ENCODE measurements at places on chromosomes 12 and 14.

DNA sequence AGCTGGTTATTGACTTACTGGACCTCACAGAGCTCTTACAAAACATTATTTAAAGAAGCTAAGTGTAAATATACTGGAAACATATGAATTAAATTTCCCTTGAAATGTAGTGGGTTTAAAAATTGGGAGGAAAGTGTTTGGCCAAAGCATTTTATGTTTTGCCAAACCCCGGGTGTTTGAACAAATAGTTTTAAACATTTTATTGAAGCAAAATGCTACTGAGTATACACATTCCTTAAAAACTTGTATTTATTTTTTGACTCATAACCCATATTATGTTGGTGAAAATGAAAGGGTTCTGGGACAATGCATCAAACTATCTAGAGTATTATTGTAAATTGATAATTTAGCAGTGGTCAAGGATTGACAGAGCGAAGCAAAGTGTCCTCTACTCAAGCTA is 1048.5 kb downstream of the SLC6A15 start:
- DNase-seq, result no peak

DNA sequence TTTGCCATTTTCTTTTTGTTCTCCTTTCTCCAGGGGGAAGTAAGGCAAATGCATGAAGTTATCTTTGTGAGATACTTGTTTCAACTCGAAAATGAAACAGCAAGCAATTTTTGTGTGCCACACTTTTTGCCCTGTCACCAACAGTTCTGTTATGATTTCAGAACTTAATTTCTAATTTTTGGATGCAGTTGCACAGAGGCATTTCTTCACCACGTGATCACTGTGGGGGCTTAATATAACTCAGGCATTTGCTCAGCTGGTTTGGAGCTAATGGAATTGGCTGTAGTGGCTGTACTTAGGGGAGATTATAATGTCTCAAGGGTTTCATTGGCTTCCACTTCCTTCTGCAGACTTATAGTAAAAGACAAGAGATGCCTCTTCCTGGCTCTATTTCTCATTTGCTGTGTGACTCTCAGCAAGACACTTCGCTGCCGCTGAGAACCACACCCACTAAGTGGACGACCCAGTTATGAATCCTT is 452.4 kb downstream of the RAD51B start:
- no peak for DNase-seq

DNA sequence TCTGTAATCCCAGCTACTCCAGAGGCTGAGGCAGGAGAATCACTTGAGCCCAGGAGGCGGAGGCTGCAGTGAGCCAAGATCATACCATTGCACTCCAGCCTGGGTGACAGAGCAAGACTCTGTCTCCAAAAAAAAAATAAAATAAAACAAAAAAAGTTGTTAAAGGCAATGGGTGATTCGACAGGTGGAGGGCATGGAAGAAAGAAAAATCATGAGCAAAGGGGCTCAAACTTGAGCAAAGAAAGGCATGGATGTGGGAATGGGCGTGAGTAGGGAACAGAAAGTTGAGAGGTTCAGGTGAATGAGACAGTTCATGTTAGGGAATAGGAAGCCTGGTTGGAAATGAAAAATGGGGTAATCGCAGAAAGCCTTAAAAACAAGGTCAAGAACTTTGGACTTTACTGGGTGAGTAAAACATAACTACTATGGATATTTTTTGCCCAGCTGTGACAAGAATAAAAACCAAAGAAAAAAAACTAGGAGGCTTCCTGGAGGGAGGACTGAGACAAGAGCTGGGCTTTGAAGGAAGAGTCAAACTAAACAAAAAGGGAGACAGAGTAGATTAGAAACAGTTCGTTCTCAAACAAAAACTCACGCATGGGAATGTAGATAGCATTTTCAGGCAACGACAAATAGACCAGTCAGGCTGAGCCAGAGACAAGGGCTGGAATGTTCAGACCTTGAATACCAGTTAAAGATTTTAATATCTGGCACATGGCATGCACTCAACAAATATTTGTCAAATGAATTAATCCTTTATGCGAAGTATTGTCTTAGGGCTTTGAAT is 18.8 kb downstream of the PYM1 start:
- no peak for DNase-seq

GRCh38 chr12:123034022-123034541 is 53.6 kb downstream of the ARL6IP4 start:
- DNase-seq, result no peak

- no peak for DNase-seq
Measured at GRCh38 chr12:21925296-21925913, 15.8 kb downstream of the ABCC9 start.

DNA sequence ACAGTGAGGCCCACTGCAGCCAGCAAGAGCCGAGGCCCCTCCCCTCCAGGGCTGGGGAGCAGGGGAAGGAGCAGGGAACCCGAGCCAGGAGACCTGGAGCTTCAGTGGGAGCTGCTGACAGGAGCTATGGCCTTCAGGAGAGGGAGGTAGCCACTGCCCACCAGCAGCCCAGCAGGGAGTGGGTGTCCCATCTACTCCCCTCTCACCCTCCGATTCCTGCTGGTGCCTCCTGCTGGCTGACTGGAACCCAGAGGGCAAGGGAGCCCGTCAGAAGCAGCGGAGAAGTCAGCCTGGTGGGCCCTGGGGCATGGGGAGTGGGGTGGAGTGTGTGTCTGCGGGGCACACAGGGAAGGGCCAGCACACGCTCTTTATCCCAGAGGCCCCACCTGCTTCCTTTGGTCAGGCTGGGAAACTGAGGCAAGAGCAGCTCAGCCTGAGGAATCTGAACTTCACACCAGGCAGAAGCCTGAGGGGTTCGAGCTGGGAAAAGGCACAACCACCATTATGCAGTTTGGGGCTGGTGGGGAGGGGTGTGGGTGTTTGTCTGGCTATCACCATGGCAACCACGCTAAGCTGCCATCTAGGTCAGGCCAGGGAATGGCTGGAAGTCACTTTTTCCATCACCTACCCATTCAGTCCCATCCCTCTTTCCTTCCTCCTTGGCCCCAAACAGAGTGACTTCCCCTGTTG is 36.8 kb upstream of the PLEKHG6 start:
- DNase-seq, result no peak

Measured in stimulated activated CD4-positive, alpha-beta T cell treated with anti-CD3 and anti-CD28 coated beads, Interleukin-1b, Interleukin-23, amount 100 ng/mL, for 24 hours (primary cell).